T-helper 1 cell (primary cell): ENCODE measurements at places on chromosomes 3 and 15.

- no peak for DNase-seq
Measured at GRCh38 chr3:148757238-148758215, 59.8 kb downstream of the AGTR1 start.

DNA sequence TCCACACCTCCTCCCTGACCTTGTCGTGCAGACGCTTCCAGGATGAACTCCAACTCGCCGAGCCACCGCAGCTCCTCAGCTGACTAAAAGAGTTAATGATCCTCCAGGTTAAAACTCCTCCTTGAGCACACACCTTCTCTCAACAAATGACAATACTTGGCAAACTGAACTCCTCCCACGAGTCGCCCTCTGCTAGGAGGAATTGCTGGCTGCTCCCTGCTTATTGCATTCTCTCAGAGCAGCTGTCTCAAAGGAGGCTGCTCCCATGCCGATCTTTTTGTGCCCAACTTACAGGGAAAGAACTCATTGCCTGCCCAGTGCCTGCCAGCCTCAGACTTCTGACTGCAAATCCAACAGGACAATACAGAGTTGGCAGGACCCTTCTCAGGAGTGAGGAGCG lies at the start of gene ATP13A4:
TSS of gene ATP13A4 (minus strand) at position 85 of the 400 bp plus-strand sequence. CDS start 96 bp downstream, outside the sequence.
- DNase-seq, result no peak

DNA sequence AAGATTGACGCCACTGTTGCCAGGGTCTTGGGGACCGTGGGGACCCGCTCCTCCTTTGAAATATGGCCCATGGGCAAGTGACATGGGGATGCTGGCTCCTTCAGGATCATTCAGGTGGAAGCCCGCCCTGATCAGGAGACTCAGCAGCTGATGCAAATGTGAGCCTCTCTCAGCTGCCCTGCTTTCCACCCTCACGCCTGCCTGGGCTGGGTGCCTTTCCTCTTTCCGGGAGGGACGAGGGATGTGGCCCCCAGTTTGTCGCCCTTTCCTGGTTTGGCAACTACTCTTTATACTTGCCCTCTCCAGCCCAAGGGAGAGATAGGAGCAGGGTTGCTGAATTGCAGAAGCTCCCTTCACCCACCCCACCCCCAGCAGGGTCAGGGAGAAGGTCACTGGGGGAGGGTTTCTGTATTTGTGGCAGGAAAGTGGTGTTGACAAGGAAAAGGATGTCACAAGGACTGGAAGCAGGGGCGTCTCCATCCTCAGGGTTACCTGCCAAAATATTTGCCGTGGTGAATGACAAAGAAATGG lies 21.8 kb downstream of the DNASE1L3 start:
- no peak for DNase-seq

GRCh38 chr15:62875626-62876021 lies 166.9 kb upstream of the TPM1 start:
- no peak for DNase-seq

DNA sequence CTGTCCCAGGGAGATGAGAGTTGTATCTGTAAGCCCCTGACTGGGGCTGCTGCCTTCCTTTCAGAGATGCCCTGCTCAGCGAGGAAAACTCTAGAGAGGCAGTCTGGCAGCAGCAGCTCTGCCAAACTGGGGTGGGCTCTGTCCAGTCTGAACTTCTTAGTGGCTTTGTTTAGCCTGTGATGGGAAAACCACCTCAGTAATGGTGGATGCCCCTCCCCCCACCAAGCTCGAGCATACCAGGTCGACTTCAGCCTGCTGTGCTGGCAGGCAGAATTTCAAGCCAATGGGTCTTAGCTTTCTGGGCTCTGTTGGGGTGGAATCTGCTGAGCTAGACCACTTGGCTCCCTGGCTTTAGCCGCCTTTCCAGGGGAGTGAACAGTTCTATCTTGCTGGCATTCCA lies 218.3 kb downstream of the TUSC7 start:
- DNase-seq, result no peak

DNA sequence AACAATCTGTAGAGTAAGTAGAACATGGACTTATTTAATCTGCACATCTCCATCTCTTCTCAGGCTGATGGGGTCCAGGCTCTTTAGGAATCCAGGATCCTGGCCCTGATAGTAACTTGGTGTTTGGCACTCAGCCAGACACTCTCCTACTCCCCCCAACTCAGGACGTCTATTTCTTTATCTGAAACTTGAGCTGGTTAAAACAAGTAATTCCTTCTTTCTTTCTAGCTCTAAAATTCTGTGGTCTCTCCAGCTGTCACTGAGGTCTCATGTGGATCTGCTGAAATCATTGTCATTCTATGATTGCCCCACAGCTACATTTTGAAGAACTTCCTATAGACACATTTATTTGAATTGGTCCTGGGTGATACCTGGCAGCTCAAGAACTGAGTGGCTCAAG lies 59.0 kb downstream of the TP63 start:
- no peak for DNase-seq

- DNase-seq, result no peak
Measured at GRCh38 chr15:42215913-42216829, 8.1 kb upstream of the VPS39 start.

DNA sequence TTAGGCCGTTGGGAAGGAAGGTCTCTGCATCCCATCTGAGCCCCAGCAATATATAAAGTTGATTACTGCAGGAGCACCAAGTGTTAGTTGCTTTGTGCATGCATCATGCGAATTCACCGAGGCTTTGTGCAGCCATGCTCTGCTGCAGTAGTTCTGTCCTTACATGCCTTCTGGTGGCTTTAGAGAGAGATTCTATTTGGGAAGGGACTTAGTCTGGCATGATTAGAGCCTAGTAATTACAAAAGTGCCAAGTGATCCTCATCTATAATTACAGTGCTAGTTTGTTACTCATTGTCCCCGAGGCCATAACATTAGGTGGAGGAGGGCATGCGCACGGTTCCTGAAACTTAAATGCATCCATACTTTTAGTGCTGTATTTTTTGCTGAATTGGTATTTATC lies 353.6 kb downstream of the CNTN4 start:
- DNase-seq, result no peak

DNA sequence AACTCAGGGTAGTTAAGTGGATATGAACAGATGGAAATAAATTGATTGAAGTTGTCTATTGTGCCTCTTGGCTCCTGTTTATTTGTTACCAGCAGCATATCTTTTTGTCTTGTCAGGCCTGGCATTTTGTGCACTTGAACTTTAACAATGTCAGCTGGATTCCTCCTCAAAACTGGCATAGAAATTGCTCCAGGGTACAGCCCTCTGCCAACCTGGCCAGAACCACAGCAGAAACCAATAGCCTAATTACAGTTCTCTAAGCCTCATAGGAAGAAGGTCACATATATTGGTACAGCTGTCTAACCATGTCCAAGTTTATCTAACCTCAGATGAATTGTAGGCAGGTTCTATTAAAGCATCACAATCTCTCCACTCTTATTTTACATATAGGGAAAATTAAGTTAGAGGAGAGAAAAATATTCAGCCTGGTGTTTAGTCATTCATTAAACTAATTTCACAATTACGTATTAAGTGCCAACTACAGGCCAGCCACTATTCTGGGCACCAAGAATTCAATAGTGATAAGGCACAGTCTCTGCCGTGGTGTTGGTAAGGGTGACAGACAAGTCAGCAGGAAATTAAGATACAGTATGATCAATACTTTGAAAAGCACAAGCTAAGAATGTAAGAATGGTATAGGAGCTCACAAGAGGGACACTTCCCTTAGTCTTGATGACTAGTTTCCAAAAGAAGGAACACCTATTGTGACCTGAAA lies 452.9 kb upstream of the NECTIN3 start:
- no peak for DNase-seq

GRCh38 chr15:38897551-38897950 lies 332.9 kb upstream of the RASGRP1 start:
- DNase-seq, result no peak

DNA sequence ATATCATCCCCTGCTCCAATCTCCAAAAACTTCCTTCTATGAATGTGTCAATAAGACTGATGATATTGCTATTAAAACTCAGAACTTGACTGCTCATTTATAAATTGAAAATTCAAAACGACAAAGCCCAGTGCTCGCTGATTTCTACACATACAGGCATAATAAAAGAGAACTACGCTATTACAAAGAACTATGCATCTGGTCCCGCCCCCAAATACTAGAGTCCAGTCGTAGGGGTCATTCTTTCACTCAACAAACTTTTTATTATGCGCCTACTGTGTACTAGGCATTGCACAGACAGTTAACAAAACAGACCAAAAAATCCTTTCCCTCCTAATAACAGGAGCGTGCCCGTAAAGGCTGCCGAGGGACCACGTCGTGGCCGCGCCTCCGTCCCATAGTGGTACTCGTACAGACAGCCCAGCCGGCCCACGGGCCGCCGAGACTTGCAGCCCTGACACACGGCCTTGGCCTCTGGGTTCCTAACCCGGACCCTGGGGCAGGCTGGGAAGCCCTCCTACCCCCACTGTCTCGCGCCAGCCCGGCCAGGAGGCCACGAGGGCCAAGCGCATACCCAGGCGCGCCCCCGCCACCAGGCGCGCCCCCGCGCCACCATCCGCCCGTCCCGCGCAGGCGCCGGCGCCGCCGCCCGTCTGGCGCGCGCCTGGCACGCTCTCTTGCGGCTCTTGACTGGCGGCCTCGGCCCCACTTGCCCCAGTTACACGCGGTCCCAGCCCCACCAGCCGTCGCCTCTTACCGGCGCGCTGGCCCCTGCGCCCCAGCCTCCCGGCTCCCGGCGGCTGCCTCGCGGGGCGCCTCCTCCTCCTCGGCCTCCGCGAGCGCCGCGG lies 757 bp downstream of the AVEN start:
- DNase-seq, result peak; percentile 37

GRCh38 chr3:102259663-102260062 lies 175.2 kb upstream of the ZPLD1 start:
- DNase-seq, result no peak

GRCh38 chr3:194344012-194344411 lies 7.1 kb downstream of the CPN2 start:
- peak; percentile 52 for DNase-seq

GRCh38 chr15:57375827-57376695 lies at the start of gene CGNL1:
Gene CGNL1, plus strand, starts transcription at chr15:57376505. Its CDS starts 61,495 bp downstream, at chr15:57438000.
- DNase-seq, result no peak
